ENCODE measurements at places on chromosomes 3 and 15. TPM values are rescaled to one million over a fixed set of nuclear protein-coding genes. Genes with fewer than 3 reads are reported as not detected.

DNA sequence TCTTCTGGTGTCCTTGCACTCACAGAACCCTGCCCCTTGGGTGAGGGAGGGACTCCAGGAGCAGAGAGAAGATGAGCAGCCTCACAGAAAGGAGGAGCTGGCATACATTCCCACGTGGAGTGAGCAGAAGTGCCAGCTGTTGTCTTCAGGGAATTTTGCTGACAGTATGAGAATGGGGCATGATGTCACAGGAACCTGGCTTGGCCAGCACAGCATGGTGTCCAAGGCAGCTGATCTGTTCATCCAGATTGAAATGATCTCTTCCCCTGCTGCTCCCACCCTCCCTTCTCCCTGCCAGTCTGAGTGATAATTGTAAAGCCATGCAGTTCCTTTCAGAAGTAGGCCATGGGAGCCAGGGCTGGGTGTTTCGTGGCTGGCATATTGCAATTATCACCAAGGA, 53.3 kb downstream of the GJD2 start:
- H3K4me1 ChIP-seq: no peaks in the 10 kb centered on the region
- H3K4me3 ChIP-seq: no peak overlapping the region
- H3K27ac ChIP-seq: no peak overlapping the region

NEK10 gene
- polyA plus RNA-seq: 0.16 TPM

DNA sequence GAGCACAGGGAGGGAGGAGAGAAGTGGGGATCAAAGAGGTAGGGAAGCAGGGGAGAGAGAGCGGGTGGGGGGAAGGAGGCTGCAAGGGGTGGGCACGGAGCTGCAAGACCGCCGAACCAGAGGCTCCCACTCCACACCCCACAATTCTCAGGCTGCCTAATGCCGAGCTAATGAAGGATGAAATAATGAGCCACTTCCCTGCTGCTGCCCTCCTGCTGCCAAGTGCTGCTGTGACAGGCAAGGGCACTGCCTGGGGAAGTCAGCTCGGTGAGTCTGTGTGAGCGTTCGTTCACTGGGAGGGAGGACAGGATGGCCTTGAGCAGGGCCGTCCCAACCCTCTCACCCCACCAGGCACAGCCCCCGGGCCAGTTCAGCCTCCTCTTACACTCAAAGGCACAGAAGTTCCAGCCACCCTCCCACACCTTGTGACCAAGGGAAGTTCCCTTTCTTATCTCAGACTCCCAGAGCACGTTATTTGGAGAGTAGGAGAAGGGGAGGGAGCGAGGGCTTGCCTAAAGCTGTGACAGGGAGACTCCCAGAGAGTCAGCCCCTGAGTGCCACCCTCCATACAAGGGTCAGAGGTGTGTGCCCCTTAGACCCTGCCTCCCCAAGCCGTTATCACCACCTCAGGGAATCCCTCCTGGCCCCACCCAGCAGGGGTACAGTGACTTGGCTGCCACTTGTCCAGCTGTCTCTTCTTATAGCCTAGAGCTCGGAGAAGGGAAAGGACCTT, 12.4 kb downstream of the GLYCTK start:
- no peaks in the 10 kb centered on the region for H3K36me3 ChIP-seq
- DNase-seq: peak; percentile 94
- H3K27me3 ChIP-seq: no peaks in the 10 kb centered on the region
- H3K4me3 ChIP-seq: no peak overlapping the region
- no peak overlapping the region for H3K27ac ChIP-seq

LDHAL6B gene
- not detected for polyA plus RNA-seq

DNA sequence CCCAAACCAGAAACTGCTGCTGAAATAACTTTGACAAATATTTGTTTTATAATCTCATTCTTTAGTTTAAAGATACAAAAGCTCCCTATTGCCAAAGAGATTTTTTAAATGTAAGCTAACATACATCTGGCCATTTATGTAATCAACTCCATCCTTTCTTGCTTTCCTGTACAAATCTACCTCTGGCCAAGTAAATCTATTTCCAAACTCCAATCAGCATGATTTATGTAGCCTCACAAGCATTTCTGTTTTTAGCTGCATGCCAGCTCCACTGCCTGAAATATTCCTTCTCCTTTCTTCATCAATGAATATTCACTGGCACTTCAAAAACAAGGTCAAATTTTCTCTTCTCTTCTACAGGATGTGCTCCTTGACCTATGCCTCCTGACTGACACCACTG, 80.0 kb downstream of the SHOX2 start:
- no peak overlapping the region for H3K27ac ChIP-seq
- no peaks in the 10 kb centered on the region for H3K27me3 ChIP-seq
- DNase-seq: no peak
- H3K4me1 ChIP-seq: no peaks in the 10 kb centered on the region
- no peak overlapping the region for H3K4me3 ChIP-seq

GRCh38 chr3:193240850-193241706, at the start of gene PLAAT1:
Gene PLAAT1, plus strand, starts transcription at chr3:193241222. Its CDS starts 14,429 bp downstream, at chr3:193255651.
- no peaks in the 10 kb centered on the region for H3K27me3 ChIP-seq
- no peaks in the 10 kb centered on the region for H3K36me3 ChIP-seq
- H3K4me3 ChIP-seq: peak within 1 kb of the TSS; percentile 68
- peak; percentile 70 for DNase-seq
- H3K4me1 ChIP-seq: no peaks in the 10 kb centered on the region
- peak within 1 kb of the TSS; percentile 45 for H3K27ac ChIP-seq

ADCY5 gene
- 4.1 TPM for polyA plus RNA-seq

GOLGA6L22 gene
- polyA plus RNA-seq: not detected
